ENCODE measurements at places on chromosomes 7 and 10.
A peak's percentile ranks its signal among the peaks of the same experiment; 100 is the strongest.

DNA sequence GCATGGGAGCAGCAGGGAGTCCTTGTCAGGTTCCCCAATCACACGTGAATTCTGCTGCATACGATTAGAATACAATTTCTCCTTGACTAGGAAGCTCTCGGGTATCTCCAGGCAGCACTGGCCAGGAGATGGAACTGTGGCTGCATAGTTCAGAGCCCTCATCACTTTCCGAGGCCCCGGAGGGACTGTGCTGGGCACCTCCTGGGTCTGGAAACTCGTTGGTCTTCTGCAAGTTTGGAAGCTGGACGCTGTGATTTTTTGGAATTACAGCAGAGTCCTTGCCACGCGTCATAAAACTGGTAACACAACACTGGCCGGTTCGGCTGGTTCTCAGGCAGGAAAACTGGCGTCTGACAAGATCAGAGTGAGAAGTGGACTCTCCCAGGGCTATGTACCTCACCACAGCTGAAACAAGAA, 216.1 kb downstream of the CCDC3 start:
- DNase-seq, result no peak

DNA sequence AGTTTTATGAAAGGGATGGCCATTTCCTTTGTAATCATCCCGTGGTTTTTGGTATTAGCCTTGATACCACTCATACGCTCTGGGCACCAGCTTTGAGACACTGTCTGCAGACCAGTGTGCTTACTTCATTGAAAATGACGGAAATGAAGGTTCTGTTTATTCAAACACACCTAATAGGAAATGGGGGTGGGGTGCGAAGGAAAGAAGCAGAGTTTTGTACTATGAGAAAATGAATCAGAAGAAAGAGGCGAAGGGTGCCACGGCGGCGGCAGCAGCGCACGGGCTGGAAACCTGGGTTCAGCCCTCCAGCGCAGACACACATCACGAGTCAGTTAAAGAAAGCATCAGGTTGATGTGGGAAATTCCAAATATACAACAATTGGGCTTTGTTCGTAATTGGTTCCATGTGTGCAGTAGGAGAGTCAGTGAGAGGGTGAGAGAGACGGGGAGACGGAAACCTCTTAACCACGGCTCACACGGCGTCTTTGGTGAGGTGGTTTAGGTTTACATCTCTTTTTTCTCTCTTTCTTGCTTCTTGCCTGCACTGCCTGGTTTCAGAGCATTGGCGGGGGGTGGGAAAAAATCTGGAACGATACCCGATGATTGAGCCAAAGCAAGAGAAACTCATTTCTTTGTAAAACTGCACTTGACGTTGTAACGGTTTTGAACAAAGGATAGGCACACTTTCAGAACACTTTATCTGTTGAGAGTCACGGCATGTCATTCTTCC, 321.2 kb downstream of the FRMD4A start:
- peak; percentile 66 for DNase-seq

DNA sequence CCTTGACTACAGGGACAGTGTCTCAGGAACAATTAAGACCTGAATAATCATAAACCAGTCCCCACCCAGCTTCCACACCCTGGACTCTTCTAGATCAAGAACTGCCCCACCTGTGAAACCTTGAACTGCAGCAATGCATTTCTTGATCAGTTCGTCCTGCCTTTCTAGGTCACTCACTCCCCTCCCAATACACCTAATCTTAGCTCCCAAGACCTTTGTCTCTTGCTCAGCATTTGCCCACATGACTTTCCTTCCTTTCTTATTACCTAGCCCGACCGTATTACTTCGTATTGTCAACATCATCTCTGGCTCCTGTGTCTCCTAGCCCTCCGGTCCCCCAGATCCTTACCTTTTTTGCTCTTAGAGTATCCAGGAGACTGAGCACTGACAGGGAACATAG, 5.5 kb upstream of the NAMPT start:
- no peak for DNase-seq

DNA sequence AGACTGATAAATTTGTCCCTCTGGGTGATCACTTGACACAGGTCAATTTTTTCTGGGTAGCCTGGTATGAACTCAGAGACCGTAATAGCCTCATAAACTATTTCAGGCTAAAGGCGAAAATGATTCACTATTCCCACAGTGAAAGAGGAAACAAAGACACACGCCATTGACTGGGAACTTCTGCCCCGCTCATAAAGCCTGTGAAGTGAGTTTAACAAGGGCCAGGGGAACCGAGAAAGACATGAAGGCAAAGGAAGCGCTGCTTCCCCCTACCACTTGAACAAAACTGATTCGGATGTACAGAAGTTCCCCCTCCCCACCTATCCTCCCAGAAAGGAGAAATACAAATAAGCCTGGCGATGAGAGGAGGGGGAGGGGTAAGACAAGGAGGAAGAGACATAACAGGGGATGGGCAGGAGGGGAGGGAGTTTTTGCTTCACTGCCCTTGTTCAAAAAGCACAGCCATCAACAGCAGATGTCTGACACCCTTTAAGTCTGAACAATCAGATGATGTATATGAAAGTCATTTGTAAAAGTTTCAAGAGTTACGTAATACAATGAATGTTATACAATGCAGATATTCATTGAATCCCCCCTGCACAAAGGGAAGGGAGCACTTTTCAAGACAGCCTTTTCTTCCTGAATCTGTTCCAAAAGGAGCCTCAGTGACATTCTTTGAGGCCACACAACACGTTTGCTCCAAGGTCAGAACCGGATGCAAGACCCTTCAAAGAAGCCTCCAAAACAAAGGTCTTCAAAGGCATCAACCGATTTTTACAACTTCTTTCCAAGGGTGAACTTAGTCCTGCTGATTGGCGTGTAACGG, 734 bp downstream of the ABCB4 start:
- DNase-seq, result peak; percentile 9

- no peak for DNase-seq
Observed at GRCh38 chr10:109650228-109650627, 273.1 kb downstream of the XPNPEP1 start.

DNA sequence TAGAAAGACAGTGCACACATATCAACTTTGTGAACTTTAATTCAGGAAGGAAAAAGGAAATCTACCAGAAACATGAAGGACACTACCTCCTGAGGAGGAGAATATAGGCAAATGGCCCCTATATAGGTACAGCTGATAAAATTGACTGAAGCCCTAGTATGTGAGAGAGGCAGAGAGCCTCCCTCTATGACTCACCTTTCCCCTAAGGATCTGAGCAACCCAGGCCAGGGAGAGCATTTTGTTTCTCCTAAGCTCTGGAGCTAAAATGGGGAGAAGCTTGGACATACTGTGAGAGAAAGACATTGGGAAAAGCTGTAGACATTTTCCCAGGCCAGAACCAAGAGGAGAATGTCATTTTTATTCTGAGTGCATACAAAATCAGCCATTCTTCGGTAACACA, 303.5 kb downstream of the AHR start:
- no peak for DNase-seq

DNA sequence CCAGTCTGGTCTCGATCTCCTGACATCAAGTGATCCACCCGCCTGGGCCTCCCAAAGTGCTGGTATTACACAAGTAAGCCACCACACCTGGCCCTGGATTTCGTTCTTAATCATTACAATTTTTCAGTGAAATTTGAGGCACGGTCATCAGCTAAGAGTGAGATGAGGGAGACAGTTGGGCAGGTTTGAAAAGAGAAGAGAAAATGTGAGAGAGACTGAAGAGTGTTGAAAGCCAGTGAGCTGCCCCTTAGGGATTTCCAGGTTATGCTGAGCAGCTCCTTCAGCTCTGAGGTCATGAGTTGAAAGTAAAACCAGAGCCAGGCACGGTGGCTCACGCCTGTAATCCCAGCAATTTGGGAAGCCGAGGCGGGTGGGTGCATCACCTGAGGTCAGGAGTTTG, 5.9 kb upstream of the UPF2 start:
- DNase-seq, result no peak

GRCh38 chr7:50552139-50552538, 13.1 kb downstream of the DDC start:
- DNase-seq, result no peak

DNA sequence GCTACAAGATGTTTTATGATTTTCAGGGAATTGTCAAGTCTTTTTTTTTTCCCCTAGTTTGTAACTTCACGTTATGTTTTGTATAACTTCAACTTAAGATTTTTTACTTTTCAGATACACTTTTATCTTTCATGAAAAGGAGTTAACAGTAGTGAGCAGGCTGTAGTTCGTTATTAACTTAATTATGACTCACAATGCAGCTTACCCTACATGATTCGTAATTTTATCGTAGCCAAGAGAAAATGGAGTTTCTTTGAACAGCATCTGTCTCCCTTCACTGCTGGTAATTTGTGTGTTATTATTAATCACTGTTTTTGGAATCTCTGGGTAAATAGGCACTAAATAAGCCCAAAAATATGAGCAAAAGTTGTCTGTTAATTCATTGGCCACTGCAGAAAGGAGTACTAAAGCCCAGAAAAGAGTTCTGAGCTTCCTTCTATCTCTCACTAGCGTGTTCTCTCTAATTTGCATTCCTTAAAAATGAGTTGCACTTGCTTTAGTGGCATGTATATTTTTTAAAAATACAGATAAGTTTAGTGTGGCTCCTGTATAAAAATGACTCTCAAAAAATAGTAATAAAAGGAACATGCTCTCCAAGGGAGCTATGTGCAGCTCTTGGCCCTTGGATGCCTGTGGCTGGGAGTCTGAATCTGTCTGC, 36.1 kb downstream of the RALA start:
- no peak for DNase-seq

DNA sequence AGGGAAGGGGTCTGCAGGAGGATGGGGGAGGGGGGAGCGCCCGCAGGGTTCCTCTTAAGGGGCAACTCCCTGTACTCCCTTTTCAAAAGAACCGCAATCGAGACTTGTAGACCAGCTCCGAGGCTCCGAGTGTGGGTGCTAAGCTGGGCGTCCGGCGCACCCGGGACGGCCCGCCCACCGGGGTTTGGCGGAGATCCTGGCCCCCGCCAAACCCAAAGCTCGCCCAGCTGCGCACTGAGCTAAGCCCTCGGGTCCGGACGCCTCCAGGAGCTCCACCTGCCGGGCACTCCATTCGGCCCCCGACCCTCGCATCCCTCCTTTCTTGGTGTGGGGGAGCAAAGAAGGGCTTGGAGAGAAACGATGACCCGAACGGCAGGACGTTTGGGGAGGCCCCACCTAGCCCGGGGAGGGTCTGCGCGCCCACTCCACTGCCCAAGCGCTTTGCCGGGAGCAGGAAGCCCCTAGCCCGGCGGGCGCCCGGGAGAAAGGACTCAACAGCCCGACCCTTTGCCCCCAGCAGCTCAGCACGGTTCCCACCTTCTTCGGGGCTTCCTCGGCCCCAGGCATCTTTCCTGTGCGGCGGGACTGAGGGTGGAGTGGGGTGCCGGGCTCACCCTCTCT, 651 bp downstream of the AFAP1L2 start:
- no peak for DNase-seq

- DNase-seq, result no peak
Observed at GRCh38 chr10:78729366-78729765, 339.4 kb upstream of the ZMIZ1 start.

DNA sequence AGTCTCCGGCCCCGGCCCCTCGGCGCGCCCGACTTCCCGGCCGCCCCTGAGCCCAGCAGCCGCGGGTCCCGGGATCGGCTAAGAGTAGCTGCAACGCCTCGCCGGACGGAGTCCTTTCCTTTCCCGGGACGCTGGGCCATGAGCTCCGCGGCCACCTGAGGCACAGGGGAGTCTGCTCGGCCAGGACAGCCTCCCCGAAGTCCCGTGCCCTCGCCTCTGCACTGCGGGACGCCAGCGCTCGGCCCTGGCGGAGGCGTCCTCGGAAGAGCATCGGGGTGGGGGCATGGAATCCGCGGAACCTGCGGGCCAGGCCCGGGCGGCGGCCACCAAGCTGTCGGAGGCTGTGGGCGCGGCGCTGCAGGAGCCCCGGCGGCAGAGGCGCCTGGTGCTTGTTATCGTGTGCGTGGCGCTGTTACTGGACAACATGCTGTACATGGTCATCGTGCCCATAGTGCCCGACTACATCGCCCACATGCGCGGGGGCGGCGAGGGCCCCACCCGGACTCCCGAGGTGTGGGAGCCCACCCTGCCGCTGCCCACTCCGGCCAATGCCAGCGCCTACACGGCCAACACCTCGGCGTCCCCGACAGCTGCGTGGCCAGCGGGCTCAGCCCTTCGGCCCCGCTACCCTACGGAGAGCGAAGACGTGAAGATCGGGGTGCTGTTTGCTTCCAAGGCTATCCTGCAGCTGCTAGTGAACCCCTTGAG, 502 bp downstream of the SLC18A3 start:
- DNase-seq, result no peak
